ENCODE measurements at places on chromosomes 6 and 20.

GRCh38 chr6:100724222-100724621, 156.9 kb downstream of the ASCC3 start:
- no peak for DNase-seq

DNA sequence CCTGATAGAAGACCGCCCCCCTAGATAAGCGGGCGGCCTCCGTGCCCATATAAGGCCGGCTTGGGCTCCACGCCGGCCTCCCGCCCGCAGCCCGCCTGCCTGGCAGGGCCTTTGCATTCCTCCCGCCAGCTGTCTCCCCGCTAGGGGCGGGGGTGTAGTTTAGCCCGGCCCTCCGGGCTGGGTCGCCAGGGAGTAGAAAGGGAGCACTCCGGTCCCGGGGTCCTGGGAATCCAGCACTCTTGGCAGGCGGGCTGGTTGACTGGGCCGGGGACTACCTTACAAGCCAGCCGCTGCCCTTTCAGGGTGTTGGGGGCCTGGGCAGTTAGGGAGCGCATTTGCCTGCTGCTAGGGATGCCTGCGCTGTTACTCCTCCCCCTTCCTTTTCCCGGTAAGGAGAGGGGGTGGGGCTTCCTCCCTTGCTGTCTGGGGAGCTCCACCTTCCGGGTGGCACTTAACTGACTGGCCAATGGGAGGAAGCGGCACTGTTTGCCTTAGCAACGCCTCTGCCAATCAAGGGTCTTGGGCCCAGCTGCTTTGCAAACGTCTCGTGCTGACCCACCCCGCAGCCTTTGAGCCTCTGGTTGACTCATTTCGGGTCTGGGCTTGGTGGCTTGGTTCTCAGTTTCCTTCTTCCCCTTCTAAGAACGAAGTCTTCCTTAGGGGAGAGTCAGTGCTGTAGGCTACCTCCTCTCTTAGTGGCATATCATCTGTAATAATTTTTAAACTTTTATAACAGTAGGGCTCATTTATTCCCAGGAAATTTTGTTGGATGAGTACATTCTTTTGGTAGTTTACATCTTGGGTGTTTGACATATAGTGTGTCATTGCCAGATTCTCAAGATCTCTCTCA, 3.4 kb downstream of the SRF start:
- peak; percentile 100 for DNase-seq

GRCh38 chr20:59526242-59527225, 77.8 kb upstream of the PHACTR3 start:
- no peak for DNase-seq

DNA sequence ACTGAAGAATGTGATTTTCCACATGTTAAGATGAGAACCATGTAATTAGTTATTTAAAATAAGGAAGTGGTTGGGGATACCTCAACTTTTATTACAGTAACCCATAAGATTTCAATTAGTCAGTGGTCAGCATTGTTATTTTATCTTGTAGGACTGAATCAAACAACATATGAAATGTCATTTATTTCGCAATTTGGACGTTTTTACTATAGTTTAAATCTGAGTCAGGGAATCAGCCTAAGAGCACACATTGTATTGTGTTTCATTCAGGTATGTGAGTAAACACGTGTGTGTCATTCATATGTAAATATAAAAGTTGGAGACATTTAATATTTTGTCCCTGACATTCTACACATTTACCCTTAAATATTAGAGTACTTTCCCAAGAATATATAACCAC, 1418.7 kb downstream of the GRIK2 start:
- no peak for DNase-seq

GRCh38 chr6:122077603-122078002, 321.8 kb upstream of the HSF2 start:
- DNase-seq = no peak

DNA sequence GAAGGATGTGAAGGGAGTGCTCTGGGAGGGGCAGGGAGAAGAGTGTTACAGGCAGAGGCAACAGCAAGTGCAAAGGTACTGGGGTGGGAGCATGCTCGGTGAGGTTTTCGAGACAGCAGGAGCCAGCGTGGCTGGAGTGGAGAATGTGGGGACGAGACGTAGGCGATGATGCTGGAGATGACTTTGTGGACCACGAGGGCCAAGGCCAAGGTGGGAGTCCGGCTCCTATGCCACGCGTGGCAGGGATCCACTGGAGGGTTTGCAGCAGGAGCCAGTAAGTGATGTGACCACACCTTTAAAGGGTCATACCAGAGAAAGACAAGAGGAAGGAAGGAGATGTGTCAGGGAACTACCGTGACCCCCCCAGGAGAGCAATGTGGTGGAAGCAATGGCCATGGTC, 7.3 kb downstream of the PTGIS start:
- DNase-seq = no peak

DNA sequence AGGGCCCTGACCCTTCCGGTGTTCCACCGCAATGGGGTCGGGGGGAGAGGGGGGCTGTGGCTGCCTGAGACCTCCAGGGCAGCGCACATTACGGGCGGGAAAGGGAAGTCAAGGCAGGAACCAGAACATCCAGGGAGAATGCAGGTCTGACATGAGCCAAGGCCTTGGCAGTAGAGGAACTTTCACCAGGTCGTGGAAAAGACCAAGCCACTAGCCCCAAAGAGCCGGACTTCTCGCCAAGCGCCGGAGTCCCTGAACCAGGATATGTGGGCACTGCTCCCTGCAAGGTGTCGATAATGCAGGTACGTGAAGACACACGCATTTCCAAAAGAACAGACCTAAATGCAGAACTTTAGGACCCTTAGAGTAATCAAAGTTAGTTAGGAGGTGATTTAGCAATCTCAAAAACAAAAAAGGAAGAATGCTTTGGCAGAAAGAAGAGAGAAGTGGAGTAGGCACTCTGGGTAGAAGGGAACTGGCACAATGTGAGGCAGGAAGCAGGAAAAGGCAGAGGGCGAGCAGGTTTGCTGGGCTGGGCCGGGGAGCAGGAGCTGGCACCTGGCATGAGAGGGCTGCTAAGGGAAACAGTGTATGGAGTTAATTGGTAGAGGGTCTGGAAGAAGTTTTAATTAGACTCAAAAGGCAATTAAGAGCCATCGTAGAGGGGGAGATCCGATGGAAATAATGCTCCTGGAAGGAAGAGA, 14.3 kb downstream of the POU3F2 start:
- no peak for DNase-seq

GRCh38 chr20:44541992-44542391, 20.1 kb upstream of the SERINC3 start:
- DNase-seq = no peak

- no peak for DNase-seq
Measured at GRCh38 chr6:39982720-39983119, 48.5 kb upstream of the MOCS1 start.

DNA sequence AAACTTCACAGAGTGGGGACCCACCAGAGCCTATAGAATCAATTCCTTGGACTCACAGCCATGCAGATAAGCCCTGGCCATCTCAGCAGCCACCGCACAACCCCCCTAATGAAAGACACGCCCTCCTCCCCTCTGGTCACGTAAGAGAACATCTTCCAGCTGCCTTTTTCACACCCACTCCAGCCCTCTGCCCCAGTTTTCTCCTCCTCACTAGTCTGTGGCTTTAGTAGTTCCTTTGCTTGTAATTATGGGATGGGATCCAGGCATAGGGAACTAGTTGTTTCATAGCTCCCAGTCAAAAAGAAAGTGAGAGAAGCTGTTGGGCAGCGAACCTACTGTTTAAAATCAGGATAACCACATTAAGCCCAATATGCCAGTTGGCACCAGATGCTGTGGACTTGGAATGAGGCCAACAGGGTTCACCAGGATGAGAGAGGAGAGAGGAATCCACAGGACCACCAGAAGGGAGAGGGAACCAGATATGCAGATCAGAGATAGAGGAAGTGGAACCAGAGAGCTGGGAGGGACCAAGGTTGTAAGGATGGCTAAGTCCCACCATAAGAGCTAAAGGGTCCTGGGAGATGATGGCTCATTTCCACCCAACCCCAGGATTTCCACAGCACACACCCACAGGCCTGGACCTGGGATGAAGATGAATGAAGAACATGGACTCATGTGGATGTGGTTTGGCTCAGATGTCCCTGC, 9.0 kb upstream of the BTN3A1 start:
- DNase-seq = no peak

DNA sequence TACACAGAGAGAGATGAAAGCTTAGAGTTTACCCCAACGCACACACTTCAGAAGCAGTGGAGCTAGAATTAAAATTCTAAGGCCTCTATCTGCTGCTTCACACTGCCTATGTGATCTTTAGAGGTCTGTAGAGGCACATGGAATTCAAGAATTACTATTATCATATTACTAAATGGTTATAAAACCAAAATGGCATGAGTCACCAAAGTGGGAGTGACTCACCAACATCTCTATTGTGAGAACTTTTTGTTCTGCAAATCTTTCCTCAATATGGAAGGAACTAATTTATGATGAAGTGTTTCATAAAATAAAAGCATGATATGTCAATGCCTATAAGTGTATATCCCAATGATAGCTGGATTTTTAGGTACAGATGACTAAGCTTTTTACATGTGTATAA, 28.5 kb upstream of the TMEM244 start:
- no peak for DNase-seq

- no peak for DNase-seq
Measured at GRCh38 chr6:123635144-123635543, 1.6 kb downstream of the TRDN start.

GRCh38 chr6:159031846-159032245, 12.9 kb downstream of the TAGAP start:
- DNase-seq = no peak

DNA sequence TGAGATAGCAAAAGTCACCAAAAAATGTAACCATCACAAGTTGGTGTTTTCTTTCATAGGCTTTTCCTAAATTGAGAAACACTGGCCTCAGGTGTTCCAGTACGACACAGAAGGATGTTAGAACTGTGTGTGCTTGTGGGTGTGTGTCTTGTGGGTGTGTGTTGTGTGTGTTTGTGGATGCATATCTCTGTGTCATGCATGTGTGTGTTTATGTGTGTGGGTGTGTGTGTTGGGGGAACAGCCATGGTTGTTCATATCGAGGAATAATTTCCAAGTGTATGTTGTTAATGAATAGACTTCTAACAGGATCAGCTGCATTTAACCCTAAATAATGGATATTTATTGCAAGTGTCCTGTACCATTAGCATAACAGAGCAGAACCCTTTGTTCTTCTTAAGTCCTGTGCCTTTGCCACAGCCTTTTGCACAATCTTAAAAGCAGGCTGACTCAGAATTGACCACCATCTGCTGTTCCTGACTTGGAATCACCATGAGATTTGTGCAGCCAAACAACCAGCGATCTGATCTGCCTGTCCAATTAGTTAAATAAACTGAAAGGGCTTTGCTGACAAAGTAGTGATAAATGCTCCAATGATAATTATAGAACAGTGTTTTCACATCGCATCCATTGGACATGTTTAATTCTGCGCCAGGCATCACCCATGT, 7.6 kb downstream of the CD93 start:
- DNase-seq = peak; percentile 53

- DNase-seq = no peak
Measured at GRCh38 chr6:82035526-82035925, 212.0 kb downstream of the IBTK start.

DNA sequence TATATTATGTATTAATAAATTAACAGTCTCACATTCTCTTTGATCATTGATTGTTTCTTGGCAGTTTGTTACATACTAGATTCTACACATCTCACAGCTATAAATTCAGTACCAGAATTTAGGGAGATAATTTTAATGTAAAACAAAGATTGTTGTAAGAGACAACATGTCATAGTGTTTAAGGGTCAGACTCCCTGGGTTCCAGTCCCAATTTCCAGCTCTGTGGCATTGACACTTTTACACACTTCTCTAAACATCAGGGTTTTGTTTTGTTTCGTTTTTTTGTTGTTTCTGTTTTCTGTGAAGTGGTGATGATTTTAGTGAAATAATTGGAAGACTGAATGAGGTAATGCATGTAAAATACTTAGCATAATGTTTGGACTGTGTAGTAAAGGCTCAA, 19.9 kb downstream of the ADGRB3 start:
- DNase-seq = no peak

GRCh38 chr6:52984247-52984646, 10.8 kb downstream of the GSTA4 start:
- no peak for DNase-seq

- DNase-seq = no peak
Measured at GRCh38 chr20:62064770-62065673, 659 bp downstream of the TAF4 start.

GRCh38 chr6:164911151-164911550, 398.3 kb downstream of the C6orf118 start:
- DNase-seq = no peak

DNA sequence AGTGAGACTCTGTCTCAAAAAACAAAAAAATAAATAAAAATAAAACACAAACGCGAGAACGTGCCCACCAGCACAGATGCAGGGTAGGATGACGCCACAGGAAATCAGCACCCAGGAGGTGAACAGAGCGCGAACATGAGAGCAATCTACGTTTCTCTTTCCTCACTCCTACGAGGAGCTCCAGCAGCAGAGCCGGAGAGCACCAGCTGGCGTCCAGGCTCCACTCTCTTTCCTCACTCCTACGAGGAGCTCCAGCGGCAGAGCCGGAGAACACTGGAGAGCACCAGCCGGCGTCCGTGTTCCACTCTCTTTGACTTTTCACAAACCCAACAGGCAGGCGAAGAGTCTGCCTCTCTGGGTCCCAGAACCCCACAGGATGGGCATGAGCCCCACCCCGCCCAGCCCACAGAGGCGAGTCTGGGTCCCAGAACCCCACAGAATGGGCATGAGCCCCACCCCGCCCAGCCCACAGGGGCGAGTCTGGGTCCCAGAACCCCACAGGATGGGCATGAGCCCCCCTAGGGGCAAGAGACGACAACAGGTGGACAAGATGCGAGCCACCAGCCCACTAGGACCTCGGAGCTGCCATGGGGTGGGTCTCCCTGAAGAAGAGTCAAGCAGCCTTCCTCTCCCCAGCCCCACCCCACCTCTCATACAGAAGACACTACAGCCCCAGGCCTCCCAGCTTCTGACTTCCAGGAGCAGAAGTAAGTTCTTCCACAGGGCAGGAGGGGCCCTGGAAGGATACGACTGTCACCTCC, 20.2 kb downstream of the ZBTB46 start:
- no peak for DNase-seq

DNA sequence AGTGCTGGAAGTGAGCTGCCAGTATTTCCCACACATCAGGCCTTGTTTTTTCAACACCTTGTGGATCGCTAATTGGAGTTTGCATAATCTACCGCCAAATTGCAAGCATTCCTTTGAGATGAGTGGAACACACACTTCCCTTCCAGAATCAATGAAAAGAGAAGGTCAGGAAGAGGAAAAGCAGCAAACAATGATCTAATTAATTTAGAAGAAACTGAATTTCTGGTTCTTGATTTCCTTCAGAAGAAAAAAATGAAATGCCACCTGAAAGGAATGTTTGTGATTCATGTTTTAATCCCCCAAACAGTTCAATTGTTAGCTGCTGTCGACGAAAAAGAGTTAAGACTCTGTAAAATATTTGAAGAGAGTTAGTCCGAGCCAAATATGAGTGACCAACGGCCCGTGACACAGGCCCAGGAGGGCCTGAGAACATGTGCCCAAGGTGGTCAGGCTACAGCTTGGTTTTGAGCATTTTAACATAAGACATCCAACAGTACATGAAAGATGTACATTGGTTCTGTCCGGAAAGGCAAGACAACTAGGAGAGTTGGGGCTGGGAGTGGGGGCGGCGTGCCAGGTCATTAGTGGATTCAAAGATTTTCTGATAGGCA, 182.3 kb downstream of the MTFR2 start:
- DNase-seq = no peak
